RCC 7860 (cell line): ENCODE measurements at places on chromosomes 16 and 17.

- peak; percentile 78 for DNase-seq
Observed at GRCh38 chr17:65783845-65784334, 222.4 kb upstream of the AXIN2 start.

DNA sequence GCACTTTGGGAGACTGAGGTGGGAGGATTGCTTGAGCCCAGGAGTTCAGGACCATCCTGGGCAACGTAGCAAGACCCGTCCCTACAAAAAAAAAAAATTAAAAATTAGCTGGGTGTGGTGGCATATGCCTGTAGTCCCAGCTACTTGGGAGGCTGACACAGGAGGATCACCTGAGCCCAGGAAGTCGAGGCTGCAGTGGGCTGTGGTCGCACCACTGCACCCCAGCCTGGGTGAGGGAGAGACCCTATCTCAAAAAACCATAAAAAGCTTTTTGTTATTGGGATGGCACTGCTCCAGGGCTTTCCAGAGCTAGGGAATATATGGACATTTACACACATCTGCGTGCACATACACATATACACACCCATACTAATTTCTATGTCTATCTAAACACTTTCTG is 8.1 kb upstream of the ARMC5 start:
- DNase-seq: no peak

- peak; percentile 55 for DNase-seq
Observed at GRCh38 chr16:30335598-30336474, 19.3 kb downstream of the CD2BP2 start.

GRCh38 chr17:5364156-5364555 is 55.3 kb downstream of the NUP88 start:
- DNase-seq: no peak

DNA sequence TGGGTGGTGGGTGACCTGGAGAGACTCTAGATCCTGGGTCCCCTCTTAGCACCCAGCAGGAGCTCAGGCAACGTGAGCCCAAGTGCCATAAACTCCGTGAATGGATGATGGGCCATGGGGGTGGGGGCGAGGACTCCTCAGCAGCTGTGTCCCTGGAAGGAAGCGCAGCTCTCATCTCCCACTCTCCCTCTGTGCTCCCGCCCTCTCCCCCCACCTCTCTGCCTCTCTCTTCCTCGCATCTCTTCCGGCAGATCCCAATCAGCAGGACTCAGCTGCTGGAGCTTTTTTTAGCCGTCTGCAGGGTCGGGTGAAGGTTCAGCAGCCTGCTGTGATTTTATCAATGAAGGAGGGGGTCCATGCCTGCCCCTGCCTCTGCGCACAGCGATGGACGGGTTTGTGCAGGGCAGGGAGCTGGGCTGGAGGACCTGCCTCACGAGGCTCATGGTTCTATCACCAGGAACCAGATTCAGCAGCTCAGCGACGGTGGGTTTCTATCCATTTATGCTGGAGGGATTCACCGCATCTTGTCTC is 8.3 kb downstream of the CCR7 start:
- no peak for DNase-seq

GRCh38 chr16:31298958-31299357 is 39.2 kb downstream of the ITGAM start:
- no peak for DNase-seq

DNA sequence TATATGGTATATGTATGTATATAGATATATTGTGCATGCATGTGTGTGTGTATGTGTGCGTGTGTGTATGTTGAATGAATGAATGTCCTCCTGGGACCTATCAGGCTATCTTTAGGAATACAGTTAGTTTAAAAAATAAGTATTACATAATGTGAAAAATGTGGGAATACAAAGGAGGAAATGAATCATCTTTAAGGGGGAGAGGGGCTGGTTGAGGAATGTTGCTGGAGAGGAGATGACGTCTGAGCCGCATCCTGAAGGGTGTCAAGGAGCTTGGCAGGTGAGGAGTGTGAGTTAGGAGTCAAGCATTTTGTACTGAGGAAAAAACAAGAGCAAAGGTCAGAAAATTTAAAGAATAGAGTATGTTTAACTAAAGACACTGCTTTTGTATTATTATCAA is 62.4 kb upstream of the NLK start:
- DNase-seq: peak; percentile 42

GRCh38 chr17:36813957-36814563 is 123.2 kb upstream of the LHX1 start:
- DNase-seq: no peak

GRCh38 chr16:88613911-88614817 is 24.2 kb upstream of the IL17C start:
- DNase-seq: no peak

- no peak for DNase-seq
Observed at GRCh38 chr17:30207655-30208054, 27.8 kb downstream of the SLC6A4 start.

GRCh38 chr16:30499284-30499683 is 26.7 kb downstream of the ITGAL start:
- no peak for DNase-seq

GRCh38 chr16:88014252-88014781 is 63.1 kb downstream of the BANP start:
- no peak for DNase-seq

GRCh38 chr17:75516619-75517296 is 430 bp downstream of the TSEN54 start:
- no peak for DNase-seq

- DNase-seq: peak; percentile 23
Observed at GRCh38 chr17:58172369-58173071, 5.7 kb downstream of the OR4D2 start.

- no peak for DNase-seq
Observed at GRCh38 chr16:16052916-16053315, 103.5 kb downstream of the ABCC1 start.

- no peak for DNase-seq
Observed at GRCh38 chr17:12386225-12386624, 279.5 kb upstream of the MYOCD start.

GRCh38 chr17:41513168-41513547 is 5.5 kb downstream of the KRT15 start:
- no peak for DNase-seq

DNA sequence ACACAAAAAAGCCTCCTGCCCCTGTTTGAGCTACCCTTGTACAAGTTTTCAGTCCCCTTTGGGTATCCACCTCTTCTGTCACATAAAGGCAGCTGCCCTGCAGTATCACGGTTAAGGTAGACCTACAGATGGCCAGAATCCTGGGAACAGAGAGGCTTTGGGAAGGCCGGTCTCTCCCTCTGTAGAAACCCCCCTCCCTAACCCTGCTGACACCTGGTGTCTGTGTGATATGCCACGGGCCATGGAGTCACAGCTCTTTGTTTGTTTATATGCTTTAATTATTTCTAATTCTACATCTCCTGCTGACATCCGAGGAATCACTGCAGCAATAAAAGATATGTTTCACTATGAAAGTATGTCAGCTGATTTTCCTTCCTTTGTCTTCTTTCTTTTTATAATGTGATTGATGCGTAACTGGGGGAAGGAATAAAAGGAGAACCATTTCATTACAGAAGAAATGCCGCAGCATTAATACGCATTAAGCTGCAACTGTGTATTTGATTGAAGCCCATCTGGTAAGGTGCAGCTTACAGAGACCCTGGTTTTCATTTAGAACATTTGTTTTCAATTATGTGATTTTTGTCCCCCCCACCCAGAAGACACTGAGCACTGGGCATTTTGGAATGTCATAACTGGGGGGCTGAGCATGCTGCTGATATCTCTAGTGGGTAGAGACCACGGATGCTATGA is 142.1 kb downstream of the SLC39A11 start:
- DNase-seq: no peak

GRCh38 chr16:11429123-11429522 is 83.9 kb downstream of the RMI2 start:
- DNase-seq: no peak

DNA sequence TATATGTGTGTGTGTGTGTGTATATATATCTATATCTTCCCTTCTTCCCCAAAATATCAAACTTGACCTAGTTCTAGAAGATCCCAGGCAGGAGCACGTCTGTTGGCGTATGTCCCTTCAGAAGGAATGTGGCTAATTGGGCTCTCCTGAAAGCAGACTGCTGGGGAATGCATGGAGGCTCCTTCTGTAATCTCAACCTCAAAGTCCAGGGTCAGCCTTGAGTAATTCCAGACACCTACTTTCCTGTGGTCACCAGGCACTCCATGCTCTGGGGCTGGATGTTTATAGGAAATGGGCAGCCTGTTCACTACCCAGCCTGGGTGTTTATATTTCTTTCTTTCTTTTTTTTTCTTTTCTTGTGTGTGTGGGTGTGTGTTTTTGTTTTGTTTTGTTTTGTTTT is 13.4 kb downstream of the BCO1 start:
- no peak for DNase-seq

GRCh38 chr16:15586716-15587115 is 56.2 kb downstream of the MARF1 start:
- DNase-seq: no peak

DNA sequence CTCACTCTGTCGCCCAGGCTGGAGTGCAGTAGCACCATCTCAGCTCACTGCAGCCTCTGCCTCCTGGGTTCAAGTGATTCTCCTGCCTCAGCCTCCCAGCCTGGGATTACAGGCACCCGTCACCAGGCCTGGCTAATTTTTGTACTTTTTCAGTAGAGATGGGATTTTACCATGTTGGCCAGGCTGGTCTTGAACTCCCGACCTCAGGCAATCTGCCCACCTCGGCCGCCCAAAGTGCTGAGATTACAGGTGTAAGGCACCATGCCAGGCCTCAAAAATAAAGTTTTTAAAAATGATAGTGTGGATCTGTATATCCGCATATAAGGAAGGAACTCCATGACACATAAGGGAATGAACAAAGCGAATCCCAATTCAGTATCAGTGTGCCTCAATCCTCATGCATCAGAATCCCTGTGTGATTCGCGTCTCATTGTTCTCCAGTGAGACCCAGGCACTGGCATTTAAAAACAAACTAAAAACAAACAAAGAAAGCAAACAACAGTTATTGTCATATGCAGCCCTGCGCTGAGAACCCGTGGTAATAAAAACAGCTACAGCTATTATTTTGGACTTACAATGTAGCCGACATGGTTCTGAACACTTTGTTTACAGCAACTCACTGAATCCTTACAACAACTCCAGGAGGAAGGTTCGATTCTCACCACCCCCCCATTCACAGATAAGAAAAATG is 54.1 kb upstream of the CREBBP start:
- DNase-seq: no peak
